Cortex of kidney (tissue), 1 donor: ENCODE measurements at places on chromosomes 6 and 20.

DNA sequence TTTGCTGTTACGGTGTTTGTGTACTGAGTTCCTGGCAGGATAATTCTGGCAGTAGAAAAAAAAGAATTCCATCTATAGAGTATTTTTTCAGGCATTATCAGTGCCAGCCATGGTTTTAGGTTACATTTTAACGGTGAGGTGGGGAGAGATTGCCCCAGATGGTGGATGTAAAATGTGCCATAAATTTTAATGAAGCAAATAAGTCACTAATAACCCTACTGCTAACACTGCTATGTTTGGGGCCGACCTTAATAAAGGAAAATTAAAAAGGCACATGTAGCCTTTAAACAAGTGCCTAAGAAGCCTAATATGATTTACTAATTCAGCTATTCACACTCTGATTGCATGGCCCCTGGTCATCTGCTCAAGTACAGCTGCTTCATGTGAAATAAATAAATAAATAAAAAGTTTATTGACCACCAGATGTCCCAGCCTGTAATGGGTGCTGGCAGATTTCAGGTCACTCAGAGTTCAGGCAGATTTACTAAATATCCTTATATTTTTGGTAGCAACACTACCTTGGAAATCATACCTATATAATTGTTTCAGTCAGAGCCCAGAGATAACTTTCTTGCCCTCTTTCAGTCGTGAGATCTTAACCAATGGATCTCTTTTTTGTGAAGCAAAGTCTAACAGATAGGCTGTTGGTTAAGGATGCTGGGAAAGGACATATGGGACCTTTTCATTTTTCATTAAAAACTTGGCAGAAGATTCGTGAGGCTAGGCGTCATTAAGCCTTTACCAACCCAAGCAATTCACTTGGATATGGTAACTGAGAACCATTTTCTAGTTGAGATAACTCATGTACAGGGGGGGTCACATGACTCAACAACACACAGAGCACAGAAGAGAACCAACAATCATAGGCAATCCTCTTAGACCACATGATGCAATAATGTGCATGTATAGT lies 495.0 kb upstream of the NRSN1 start:
- DNase-seq: no peak

DNA sequence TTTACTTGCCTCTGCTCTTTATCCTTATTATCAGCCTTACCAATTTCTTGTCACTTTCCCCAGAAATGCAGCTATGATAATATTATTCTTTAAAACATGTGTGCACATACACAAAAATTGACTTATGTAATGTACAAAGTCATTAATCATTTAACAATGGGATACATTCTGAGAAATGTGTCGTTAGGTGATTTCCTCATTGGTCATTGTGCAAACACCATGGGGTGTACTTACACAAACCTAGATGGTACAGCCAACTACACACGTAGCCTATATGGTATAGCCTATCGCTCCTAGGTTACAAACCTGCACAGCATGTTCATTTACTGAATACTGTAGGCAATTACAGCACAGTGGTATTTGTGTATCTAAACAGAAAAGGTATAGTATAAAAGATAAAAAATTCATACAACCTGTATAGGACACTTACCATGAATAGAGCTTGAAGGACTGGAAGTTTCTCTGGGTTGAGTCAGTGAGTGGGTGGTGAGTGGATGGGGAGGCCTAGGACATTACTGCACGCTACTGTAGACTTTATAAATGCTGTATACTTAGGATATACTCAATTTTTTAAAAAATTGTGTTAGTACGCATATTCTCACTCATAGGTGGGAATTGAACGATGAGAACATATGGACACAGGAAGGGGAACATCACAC lies 56.9 kb downstream of the HIVEP1 start:
- no peak for DNase-seq

DNA sequence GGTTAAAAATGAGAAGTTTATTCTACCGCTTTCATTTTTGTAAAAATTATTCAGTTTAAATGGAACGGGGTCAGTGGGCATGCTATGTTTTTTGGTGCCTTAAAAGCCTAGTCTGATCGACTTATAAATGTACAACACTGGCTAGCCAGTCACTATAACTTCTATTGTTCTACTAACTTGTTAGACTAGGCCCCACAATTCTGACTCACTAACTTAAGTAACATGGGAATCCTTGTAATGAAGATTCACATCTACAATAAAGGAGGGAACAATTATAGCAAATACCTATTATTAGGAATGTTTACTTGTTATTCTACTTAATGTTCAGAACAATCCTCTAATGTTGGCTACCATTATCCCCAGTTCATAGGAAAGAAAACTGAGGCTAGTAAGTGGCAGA lies 28.5 kb downstream of the REPS1 start:
- DNase-seq: no peak

GRCh38 chr20:51955756-51956155 lies 153.4 kb upstream of the SALL4 start:
- no peak for DNase-seq

DNA sequence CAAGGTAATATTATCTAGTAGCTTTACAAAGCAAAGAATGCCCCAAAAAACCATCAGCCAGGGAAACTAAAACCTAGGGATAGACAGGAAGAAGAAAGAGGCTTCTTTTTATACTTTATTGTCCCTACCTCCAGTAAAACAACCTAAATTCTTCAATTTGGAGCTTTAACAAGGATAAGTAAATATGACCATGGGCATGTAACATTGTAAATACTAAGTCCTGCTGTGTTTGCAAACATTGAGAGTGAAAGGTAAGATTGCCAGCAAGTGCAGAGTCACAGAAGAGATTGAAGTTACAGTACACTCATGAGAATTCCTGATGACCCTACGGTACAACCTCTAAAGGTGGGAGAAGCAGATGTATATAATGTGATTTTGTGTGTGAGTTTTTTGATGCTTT lies 117.2 kb downstream of the FOXO3 start:
- DNase-seq: no peak

- no peak for DNase-seq
These were observed 8.0 kb upstream of the NPBWR2 start for GRCh38 chr20:64115171-64115911.

- DNase-seq: no peak
These were observed 54.9 kb downstream of the TAF4 start for GRCh38 chr20:62010551-62011402.

DNA sequence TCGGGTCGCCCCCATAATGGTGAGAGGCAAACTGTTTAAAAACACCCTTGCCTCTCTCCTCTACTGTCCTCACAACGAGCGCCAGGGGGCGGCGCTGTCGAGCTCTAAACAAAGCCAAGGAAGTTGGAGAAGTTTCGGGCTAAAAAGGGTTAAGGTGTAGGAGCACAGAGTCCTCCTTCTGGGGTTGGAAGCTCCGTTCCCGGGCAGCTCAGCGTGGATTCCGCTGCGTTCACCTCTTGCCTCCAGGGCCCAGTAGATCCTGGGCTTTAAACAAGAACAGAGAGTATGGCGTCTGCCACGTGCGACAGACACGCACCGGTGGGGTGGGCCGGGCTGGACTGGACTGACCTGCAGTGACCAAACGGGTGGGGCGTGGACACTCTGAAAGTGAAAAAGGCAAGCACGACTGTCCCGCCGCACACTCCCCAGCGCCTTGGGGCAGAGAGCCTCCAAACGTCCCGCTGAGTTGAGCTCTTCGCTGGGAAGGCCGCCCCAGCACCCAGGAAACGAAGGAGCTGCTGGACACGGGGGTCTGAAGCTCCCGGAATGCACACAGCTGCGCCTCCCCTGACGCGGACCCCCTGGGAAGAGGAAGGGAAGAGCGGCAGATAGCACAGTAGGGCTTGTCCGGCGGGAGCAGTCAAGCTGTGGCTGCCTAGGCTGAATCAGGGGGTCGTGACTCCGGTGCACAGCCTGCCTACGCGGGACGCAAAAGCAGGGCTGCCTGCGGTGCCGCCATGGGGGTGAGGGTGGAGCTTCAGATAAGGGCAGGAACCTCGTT lies 1.6 kb upstream of the THBD start:
- no peak for DNase-seq

DNA sequence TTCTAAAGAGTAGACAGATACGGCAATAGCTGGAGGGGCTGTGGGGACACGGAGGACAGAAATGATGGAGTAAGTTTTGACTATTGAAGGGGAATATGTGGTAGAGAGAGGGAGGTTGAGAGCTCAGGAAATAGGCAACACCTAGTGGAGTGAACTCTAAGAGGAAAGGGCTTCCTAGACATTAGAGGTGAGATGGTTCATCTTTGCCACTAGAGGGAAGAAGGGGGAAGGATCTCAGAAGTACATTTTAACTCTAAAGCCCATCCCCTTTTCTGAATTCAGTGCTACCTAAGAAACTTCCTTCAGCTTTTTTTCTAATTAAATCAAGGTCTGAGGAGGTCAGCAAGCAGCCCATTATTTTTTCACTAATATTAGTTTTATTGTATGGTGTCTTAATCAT lies 689.4 kb upstream of the MAP3K7 start:
- no peak for DNase-seq

DNA sequence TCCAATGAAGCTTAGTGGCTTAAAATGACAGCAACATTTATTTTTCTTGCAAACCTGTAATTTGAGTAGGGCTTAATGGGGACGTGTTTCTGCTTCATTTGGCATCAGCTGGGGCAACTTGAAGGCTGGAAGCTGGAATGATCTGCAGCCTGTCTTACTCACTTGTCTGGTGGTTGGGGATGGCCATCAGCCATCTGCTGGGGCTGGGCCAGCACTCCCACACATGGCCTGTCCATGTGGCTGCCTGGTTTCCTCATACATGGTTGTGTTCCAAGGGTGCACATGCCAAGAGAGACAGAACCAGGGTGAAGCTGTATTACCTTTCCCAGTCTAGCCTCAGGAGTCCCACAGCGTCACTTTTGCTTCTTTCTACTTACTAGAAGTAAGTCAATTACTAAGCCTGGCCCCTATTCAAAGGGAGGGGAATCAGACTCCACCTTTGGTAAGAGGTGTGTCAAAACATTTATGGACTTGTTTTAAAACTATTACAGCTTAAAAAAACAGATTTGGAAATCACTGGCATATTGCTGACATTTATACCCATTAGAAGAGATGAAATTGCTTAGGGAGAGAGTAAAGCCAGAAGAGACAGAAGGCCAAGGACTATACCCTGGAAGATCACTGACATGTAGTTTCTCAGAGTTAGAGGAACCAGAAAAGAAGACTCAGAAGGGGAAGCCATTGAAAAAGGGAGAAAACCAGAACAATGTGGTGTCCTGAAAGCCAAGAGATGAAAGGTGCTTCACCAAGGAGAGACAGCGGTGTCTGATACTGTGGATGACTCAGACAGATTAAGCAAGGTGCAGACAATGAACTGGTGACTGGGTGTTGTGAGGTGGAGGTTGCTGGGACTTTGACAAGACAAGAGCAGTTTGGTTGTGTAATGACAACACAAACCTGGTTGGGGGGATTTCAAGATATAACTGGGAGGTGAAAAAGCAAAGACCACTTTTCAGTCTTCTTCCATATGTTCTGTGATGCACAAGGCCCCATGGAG lies 345.2 kb downstream of the GJA1 start:
- no peak for DNase-seq

DNA sequence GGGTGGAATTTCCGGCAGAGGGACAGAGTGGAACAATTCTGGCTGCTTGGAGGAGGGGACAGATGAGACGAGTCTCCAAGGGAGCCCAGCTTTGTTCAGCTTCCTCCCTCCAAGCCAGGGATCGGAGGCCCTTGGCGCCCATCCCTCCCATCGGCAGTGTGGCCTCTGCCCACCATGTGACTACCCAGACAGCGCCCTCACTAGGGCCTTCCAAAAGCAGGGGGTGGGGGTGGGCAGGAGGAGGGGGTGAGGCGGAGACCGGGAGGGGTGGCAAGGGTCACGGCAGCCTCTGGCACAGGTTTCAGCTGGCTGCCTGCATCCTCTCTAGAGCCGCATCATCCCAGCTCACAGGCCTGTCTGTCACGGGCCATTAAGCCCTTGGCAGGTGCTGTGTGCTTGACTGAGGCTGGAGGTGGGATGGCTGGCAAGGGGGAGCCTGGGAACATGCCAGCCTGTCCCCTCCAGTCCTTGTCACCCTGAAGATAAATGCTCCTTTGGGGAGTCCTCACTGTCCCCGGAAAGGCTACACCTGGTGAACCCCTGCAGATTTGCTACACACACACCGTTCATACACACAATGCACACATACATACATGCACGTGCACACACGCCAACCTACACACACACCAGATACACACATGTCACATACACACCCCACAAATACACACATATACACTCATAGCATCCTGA lies 6.2 kb upstream of the FGD2 start:
- no peak for DNase-seq

DNA sequence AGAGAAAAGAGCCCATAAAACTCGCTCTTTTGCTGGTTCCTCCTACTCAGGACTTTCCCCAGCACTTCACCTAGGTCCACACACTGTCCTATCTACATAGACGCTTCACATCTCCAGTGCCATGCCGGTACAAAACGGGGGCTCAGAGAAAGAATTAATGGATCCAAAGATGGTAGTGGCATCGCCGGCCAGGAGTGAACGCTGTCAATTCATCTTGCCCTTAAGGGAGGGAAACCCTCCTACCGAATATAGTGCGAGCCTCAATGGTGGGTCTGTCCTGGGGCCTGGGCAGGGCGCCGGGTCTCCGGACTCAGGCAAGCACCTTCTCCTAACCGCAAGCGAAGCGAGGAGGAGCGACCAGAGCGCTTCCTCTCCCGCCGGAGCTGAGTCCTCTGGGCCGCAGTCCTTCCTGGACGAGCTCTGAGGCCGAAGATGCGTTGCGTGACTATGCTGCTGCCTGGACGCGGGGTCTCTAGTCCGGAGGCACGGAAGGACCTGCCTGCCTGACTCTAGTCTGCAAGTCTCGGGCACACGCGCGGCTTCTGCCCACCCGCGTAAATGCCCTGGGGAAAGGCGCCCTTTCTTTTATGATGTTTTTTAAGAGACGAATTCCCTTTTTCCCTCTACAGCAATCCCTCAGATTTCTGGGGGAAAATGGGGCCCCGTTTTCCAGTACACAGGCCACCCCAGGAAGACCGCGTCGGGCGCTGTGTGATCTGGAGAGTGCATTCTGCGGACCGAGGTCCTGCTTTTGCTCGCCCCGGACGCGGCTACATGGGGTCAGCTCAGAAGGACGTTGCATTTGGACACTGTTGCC lies 100.1 kb upstream of the PRDM1 start:
- no peak for DNase-seq

- DNase-seq: no peak
These were observed 91.0 kb downstream of the SCP2D1 start for GRCh38 chr20:18904624-18905023.
